Right kidney (tissue), 9 donors: ENCODE measurements at places on chromosomes 5 and 9.

GRCh38 chr5:25224316-25224982 lies 579.7 kb upstream of the CDH10 start:
- no peak for DNase-seq

GRCh38 chr5:112958093-112959088 lies 18.2 kb upstream of the DCP2 start:
- no peak for DNase-seq

DNA sequence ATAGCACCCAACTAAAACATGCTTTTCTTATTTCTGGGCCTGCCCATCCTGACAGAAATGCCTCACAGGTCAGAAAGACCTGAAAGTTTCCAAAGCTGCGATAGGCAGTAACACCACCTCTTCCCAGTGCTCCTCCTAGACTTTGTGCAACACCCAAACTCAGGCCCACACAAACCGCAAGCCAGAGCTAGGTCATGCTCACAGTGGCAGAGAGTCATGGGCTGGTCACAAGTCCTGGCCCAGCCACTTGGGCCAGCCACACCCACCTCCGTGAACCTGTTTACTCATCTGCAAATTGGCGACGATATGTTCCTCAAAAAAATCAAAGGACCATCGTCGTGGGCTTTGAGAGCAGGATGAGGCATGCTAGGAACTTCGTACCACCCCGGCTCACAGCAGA lies 44.0 kb upstream of the SLC25A51 start:
- no peak for DNase-seq

GRCh38 chr5:143923634-143924266 lies 111.8 kb downstream of the HMHB1 start:
- DNase-seq: no peak

DNA sequence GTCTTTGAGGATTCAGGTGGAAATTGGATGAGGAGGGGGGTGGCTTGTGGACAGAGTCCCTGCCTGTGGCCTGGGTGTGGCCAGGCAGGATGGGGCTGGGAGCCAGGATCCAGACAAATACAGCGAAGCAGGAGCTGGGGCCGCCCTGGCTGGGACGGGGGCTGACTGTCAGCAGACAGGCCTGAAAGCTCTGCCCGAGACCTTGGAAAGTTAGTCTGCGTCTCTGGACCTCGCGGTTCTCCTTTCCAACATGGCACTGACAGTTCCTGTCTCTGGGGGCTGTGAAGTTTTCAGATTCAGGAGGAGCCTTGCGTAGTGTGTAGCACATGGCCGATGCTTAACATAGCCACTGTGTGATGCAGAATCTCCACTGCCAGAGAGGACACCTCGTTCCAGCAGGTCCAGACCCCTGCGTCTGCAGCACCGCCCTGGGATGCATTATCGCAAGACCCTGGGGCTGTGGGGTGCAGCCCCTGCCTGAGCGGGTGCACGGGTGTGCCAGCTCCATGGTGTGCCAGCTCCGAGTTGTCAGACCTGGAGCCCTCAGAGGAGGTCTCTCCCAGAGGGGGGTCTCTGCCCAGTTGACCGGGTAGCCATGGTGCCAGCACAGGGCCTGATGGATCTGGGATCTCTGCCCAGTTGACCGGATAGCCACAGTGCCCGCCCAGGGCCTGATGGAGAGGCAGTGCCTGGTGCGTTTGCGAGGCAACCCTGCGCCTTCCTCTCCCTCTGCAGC lies 89.3 kb downstream of the COL5A1 start:
- no peak for DNase-seq

GRCh38 chr5:127001621-127002296 lies 28.6 kb downstream of the MARCHF3 start:
- no peak for DNase-seq

DNA sequence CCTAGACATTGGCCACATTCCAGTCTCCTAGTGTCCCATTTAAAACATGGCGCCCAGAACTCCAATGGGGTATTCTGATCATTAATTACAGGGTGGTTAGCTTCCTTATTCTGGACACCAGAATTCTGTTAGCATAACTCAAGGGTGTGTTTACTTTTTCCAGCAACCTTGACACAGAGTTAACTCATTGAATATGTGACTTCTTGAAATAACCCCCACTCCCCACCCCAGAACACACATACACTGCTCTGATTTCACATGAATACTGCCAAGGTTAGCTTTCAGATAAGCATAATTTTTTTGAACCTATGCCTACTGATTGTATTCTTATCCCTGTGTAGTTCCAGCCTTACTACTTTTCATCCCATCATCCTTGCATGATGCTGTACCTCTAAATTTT lies 151.1 kb downstream of the SMARCA2 start:
- DNase-seq: no peak

DNA sequence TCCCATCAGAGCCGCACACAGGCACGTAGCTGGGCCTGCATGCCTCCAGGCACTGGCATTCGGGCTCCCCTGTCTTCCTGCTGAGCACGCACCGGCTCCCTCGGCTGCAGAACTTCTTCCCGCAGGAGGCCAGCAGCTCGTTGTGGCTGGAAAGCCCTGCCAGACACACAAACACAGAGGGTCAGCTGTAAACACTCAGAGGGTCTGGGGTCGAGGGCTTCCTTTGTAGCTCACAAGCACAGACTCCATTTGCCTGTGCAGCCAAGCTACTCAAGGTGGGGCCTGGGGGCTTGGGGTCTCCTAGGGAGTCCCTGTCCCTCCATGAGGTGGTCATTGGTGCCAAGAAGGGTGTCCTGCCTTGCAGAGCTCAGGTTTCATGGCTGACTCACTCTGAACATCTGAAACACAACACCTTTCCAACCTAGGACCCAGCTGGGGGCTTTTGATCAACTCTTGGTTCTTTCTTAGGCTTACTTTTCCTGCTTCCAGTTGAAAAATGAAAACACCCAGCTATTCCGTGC lies 211.4 kb downstream of the FSTL4 start:
- DNase-seq: no peak

DNA sequence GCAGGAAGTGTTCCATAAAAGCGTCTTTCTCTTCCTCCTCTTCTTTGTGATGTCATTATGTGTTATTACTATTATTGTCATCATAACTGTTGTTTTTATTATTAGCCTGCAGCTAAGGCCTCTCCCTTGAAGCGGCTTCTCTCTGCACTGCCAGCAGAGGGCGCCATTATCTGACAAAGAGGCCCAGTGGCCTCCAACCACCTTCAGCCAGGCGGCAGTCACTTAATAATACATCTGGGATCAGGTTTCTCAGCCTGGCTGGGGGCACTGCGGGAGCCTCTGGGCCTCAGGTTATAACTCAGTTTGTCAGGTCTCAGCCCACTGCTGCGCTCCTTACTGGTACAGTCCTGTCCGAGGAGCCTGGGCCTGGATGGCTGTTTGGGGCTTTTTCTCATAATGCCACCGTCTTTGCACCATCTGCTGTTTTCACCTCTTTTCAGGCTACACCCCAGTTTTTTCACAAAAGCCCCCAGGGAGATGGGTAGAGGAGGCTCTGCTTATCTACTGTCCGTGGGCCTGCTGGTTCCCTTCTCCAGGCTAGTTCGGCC lies 281.9 kb downstream of the NSG2 start:
- no peak for DNase-seq

DNA sequence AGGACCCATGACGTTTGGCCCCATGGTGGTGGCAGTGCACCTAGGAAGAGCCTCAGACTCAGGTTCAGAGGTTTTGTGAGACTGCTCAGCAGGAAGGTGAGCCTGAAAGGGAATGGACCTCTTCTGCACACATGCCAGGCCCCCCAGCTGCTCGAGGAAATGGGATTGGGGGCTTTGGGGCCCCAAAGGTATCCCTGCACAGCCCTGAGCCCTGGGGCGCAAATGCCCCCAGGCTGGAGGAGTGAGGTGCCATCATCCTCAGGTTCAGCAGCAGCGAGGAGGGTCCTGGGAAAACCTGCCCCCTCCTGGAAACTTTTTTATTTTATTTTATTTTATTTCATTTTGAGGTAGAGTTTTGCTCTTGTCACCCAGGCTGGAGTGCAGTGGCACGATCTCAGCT lies 171.8 kb upstream of the MVB12B start:
- no peak for DNase-seq

DNA sequence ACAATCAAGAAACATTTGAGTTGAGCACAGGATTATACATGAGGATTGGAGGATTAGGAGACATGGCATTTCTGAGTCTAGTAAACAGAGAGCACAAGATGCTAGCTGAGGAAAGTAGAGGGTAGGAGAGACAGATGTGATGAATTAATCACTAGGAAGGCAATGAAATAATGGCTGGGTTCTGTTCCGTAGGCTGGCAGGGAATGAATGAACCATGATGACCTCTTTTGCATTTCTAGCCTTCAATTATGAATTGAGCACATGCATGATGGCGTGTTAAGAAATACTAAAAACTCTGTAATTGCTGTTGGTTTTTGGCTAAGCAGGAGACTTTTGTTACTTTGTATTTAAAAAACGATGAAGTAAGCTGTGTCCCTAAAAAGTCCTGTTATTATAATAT lies 420.0 kb upstream of the TLE4 start:
- DNase-seq: no peak

- DNase-seq: no peak
Observed at GRCh38 chr9:98256756-98257155, 1.3 kb upstream of the TBC1D2 start.

DNA sequence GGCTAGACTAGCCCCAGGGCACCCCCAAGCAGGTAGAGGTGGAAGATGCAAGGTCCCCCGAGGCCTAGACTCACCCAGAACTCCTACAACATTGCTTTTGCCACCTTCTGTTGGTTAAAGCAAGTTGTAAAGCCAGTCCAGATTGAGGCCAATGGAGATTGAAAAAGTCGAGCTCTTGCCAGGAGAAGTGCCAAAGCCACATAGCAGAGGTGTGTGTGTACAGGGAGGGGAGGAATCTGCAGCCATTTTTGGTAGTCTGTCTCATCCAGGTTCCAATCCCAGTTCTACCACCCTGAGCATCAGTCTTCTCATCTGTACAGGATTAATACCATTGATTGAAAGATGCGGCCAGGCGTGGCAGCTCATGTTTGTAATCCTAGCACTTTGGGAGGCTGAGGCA lies 12.3 kb upstream of the URM1 start:
- DNase-seq: no peak

GRCh38 chr5:146606893-146607292 lies 90.9 kb upstream of the GPR151 start:
- DNase-seq: no peak

DNA sequence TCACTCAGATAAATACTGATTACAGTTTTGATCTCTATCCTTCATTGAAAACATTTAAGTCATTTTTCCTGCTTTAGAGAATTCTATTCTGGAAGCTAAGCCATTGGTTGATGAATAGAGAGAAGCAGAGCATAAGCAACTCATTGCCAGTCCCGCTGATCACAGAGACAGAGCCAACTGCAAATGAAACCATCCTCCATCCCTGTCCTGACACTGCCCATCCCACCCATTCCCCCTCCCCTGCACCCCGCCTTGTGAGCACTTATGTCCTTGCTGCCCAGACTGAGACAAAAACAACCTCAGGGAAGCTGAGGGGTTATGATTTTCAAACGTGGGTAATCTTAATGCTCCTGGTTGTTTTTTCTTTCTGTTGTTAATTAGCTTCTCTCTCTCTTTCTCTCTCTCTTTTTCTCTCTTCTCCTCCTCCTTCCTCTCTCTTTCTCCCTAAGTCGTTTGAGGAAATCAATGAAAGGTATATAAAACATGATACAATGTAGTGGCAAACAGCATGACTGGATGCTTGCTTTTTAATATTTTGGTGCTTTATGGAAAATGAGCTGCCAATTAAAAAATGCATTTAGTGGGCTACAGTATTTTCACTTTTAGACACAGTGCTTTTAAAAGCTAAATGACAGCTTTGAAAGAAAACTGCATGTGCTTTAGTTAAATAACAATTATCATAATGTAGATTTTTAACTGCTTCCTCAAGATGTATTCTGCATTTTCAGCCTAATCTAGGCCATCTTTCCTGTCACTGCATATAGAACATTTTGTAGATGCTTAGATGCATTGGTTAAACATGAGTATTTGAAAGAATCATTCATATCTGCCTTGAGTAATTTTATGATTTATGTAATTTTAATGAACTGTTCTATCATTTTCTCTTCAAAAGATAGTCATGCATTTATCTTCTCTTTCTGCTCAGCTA lies 57.3 kb downstream of the CMYA5 start:
- DNase-seq: no peak

- no peak for DNase-seq
Observed at GRCh38 chr5:10480237-10480985, 38.7 kb downstream of the ROPN1L start.

DNA sequence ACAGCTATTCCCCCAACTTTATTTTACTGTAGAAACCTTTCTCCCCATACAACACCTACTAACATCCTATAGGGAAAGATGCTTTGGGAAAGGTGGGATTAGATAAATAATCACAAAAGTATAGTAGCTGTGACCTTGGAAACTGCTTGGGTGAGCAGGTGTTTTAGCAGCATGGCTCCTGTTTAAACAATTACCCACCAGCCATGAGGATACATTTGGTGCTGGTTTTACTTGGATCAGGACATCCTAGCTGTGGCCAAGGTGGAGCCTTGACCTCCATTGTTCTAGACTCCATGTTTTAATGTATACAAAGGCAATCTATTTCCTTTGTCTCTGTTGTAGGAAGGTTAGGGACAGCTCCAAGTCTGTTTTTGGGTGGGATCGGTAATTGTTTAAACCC lies 56.8 kb upstream of the ALDH1B1 start:
- DNase-seq: no peak

DNA sequence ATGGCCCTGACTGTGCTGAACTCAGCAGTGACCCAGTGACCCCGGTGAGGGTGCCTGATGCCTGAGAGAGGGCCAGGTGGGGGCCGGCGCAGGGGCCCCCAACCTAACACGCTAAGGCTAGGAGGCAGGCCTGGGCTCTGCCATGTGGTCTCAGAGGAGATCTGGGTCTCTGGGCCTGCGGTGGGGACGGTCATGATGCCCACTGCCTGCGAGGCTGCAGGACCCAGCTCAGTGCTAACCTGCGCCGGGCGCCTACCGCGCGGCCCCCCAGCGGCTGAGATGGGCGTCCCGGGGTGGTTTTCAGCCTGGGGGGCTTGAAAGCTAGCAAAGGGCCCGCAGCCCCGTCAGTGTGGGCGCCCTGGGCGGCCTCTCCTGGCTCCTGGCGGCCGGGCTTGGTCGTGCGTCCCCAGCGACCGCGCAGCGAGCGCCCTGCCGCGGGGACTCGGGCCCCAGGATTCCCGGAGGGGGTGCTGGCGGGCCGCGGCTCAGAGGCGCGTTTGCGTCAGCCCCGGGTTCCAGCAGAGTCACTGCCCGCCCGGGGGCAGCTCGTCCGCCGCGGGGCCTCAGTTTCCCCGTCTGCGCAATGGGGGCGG lies 2.5 kb downstream of the EGFL7 start:
- DNase-seq: peak; percentile 71
